Uterus (tissue), 4 donors: ENCODE measurements at places on chromosomes 2 and 18.

DNA sequence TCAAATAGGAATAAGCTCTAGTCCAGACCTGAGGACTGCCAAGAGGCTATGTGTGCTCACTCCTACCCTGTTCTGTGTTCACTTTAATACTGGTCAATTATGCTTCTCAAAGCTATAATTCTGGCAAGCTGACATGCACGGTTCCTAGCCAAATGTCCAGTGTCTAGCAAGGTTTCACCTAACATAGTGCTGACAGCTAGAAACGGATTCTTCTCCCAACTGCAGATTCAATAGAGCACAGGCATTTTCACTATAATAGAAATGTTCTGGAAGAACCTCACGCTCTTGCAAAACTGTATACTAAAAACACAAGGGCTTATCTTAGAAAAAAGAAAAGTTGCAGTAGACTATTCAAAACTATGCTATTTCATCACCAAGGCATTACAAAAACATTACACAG lies 45.1 kb downstream of the HDAC4 start:
- peak; percentile 67 for DNase-seq

DNA sequence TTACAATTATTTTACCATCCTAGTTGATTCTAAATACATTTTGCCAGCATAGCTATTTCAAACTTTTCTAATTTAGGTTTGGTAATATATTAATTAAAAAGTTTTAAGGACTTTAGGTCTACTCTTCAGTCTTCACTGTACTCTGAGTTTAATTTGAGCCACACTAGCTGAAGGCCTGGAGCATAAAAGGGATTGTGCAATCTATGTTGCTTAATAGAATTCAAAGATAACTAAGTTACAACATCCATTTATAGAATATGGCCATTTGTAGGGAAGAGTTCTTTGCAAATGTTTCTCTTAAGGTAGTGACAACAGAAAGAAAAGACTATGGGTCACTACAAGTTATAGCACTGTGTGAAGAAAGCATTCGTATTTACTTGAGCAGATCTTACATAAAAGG lies 702.2 kb upstream of the NRXN1 start:
- DNase-seq = no peak

- no peak for DNase-seq
Measured at GRCh38 chr2:209499069-209499468, 75.2 kb downstream of the MAP2 start.

GRCh38 chr2:113324684-113325160 lies 46.0 kb upstream of the PAX8 start:
- peak; percentile 33 for DNase-seq

- peak; percentile 39 for DNase-seq
Measured at GRCh38 chr18:5628512-5629255, 84.9 kb upstream of the EPB41L3 start.

- DNase-seq = no peak
Measured at GRCh38 chr18:41674506-41674905, 280.5 kb upstream of the PIK3C3 start.

DNA sequence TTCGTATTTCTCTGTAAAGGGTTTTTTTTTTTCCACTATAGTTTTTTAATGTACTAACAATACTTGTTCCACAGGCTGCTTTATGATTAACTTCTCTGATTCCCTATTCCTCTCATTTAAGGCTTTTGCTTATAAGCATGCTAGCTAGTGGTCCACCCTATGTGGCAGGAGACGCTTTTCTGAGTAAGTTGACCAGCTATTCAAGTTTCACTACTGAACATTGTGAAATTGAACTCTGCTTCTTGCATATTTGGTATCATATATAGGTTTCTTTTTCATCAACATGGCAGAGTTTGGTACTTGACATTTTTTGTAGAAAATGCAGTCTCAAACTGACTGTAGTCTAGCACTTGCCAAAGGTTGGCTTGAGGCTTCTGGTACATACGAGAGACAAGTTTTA lies 74.2 kb downstream of the OTX1 start:
- no peak for DNase-seq

GRCh38 chr2:47064106-47064505 lies 91.0 kb downstream of the STPG4 start:
- no peak for DNase-seq
